ENCODE measurements at places on chromosomes 2 and 18. TPM values are rescaled to one million over a fixed set of nuclear protein-coding genes. Genes with fewer than 3 reads are reported as not detected.
A peak's percentile ranks its signal among the peaks of the same experiment; 100 is the strongest.

DNA sequence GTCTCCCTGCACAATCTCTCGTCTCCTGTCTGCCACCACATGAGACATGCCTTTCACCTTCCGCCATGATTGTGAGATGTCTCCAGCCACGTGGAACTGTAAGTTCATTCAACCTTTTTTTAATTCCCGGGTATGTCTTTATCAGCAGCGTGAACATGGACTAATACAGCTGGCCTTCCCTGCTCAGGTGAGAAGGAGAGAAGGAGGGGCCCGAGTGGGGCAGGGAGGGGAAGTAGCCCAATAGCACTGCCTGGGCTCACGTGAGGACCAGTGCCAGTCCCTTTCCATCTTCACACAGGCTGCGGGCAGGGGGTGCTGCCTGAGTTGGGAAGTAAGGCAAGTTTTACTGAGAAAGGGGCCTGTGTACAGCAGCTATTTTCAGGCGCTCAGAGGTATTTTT, 70.7 kb downstream of the CYB5A start:
- no peak for DNase-seq
- no peaks in the 10 kb centered on the region for H3K27me3 ChIP-seq
- peaks cover 7% of the 10 kb centered on the region for H3K4me1 ChIP-seq
- no peak overlapping the region for H3K4me3 ChIP-seq

- H3K36me3 ChIP-seq: no peaks in the 10 kb centered on the region
- H3K4me1 ChIP-seq: peaks cover 8% of the 10 kb centered on the region
- H3K27ac ChIP-seq: no peak overlapping the region
- H3K27me3 ChIP-seq: no peaks in the 10 kb centered on the region
- H3K4me3 ChIP-seq: no peak overlapping the region
These were observed 398.1 kb downstream of the TNS1 start for GRCh38 chr2:217604527-217605194.

The NABP1 gene
- 65.8 TPM for total RNA-seq

DNA sequence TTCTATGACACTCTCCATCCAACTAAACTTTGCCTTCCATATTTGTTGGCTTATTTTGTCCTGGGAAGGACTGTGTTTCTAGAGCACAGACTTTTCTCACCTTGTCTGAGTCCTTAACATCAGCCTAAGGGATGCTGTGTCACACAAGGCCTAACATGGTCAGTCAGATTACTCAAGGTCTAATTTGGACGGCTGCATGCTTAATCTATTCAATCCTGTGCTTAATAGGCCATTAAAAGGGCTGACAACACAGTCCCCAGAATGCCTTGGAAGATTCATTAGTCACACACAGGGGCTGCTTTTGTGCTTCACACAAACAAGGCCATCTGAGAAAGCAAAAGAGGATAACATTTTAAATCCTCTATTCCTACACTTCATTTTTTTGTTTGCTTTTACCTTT, 84.0 kb downstream of the DYNAP start:
- DNase-seq: no peak
- H3K27ac ChIP-seq: no peak overlapping the region
- no peak overlapping the region for H3K4me3 ChIP-seq
- H3K36me3 ChIP-seq: no peaks in the 10 kb centered on the region

- H3K4me1 ChIP-seq: no peaks in the 10 kb centered on the region
- no peak overlapping the region for H3K4me3 ChIP-seq
- H3K27ac ChIP-seq: no peak overlapping the region
These were observed 11.2 kb upstream of the NABP1 start for GRCh38 chr2:191666732-191667131.

- peak within 1 kb of the TSS; percentile 26 for H3K27ac ChIP-seq
- peak within 1 kb of the TSS; percentile 65 for H3K4me3 ChIP-seq
- DNase-seq: peak; percentile 87
- H3K4me1 ChIP-seq: peaks cover 5% of the 10 kb centered on the region
These were observed at the start of gene GNAL for GRCh38 chr18:11688972-11689668. Gene GNAL, plus strand, starts transcription at chr18:11689264. Its CDS starts 300 bp downstream, at chr18:11689564.

GRCh38 chr2:188850786-188851185, 123.4 kb upstream of the COL3A1 start:
- no peaks in the 10 kb centered on the region for H3K27me3 ChIP-seq
- no peaks in the 10 kb centered on the region for H3K36me3 ChIP-seq
- no peak overlapping the region for H3K4me3 ChIP-seq

DNA sequence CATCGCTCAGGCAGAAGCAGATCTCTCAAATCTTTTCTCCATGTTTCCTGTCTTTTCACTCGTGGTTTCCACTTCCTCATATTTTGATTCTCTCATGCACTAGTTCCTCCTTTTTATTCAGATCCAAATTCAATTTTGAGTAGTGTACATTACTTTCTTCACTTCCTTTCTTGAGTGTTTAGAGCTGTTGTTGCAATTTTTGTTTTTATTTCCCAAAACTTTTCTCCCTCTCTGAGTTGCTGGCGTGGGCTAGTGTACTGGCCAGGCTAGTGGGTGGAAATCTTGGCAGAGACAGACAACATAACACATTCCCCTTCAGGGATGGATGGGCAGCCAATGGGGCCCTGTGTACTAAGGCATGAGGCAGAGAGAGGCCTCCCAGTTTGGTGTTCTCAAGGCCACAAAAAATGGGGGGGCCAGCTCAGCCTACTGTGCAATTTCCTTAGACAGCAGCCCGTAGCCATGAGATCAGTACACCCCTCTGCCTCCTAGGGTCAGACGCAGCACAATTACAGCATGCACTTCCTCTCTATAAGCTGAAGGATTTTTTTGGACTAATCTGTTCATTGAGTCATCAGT, 145.1 kb upstream of the PID1 start:
- H3K4me3 ChIP-seq: no peak overlapping the region
- H3K27ac ChIP-seq: peak overlapping the region; percentile 53

GRCh38 chr18:61955644-61956043, 62.8 kb upstream of the RNF152 start:
- H3K27ac ChIP-seq: no peak overlapping the region
- no peaks in the 10 kb centered on the region for H3K27me3 ChIP-seq
- no peaks in the 10 kb centered on the region for H3K4me1 ChIP-seq
- H3K4me3 ChIP-seq: no peak overlapping the region

- no peaks in the 10 kb centered on the region for H3K36me3 ChIP-seq
- no peaks in the 10 kb centered on the region for H3K27me3 ChIP-seq
- H3K27ac ChIP-seq: no peak overlapping the region
- no peak overlapping the region for H3K4me3 ChIP-seq
These were observed 40.3 kb upstream of the FBXO11 start for GRCh38 chr2:47946593-47946992.

DNA sequence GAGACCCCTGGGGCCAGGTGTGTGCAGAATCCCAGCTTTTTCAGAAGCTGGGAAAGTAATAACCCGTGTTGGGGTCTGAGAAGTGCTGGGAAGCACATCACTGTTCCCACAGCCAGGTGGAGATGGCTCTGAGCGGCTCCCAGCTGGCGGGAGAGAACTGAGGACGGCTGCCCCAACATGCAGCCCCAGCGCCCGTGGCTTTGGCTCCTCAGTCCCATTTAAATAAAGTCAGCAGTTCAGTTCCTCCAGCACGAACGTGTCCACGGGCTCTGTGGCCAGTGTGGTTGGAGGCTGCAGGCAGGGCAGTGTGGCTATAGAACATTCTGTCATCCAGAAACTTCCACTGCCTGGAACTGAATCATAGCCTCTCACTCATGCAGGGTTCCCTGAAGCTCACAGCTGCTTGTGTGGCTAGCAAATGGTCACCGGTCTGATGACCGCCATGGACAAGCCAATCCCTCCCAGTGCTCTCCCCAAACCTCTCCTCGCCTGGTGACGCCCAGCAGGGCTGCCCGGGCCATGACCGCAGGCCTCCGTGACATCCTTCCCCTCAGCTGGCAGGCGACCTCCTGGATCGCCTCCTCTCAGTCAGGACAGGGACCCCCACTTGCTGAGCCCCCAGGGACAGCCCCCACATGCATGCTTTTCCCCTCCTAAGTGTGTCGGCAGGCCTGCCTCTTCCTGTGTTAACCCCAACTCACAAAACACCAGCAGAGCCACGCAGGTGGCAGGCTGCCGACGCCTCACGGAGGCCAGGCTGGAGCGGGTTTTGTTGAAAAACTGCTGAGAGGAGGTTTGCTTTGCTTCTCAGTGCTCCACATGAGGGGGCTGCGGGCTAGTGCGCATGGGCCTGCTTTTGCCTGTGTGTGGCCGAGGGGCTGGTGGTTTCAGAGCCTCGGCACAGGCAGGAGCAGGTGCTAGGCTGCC, 1.3 kb downstream of the RTP5 start:
- no peak overlapping the region for H3K4me3 ChIP-seq
- H3K4me1 ChIP-seq: no peaks in the 10 kb centered on the region
- no peak for DNase-seq
- no peaks in the 10 kb centered on the region for H3K27me3 ChIP-seq
- H3K27ac ChIP-seq: no peak overlapping the region

DNA sequence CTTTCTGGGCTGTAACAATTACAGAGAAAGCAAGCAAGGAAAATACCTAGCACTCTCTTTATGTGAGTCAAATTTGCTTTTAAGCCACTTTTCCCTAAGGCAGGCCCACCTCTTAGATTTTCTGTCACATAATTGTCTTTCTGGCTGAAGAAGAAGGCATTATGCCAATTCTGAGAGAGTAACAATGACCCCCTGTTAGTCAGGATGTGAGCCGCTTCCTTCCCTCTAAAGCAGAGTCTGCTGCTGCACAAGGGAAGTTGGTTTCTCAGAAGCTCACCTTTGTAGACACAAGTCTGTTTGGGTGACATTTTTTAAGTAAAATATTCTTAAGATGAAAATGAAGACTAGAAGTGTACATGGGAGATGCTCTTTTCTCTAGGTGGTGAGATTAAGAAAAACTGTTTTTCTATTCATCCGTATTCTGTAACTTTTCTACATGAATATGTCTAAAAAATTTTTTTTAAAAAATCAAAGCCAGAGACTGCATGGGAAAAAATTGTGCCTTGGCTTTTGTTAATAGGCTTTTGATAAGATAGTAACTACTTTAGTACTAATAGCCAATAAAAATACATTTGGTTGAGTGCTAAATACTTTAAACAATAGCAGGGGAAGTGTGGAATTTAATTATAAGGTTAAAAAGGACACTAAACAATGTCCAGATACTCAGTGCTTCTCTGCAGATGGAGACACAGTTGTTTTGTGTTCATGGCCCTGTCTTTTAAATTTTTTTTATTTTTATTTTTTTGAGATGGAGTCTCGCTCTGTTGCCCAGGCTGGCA, 33.4 kb upstream of the VPS54 start:
- H3K27ac ChIP-seq: no peak overlapping the region
- H3K4me1 ChIP-seq: peaks cover 7% of the 10 kb centered on the region
- H3K36me3 ChIP-seq: no peaks in the 10 kb centered on the region
- no peak overlapping the region for H3K4me3 ChIP-seq

DNA sequence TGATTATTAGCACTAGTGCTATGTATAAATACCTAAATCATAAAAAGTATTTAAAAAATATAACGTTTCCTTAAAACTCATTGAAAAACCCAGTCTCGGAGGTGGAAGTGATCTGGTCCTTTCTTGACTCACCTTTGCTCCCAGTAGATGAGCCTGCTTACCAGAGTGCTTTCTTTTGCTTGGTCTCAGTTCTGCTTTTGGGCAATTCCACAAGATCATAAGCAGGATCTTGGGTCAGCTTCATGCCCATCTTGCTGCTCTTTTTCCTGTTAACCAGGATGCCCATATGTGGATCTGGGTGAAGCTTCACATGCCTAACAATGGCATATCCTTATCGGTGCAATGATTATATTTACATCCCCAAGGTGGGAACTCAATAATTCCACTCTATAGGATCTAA, 332.1 kb upstream of the FAM98A start:
- H3K27ac ChIP-seq: no peak overlapping the region
- no peaks in the 10 kb centered on the region for H3K36me3 ChIP-seq
- H3K4me3 ChIP-seq: no peak overlapping the region
- no peak for DNase-seq
- no peaks in the 10 kb centered on the region for H3K4me1 ChIP-seq
- no peaks in the 10 kb centered on the region for H3K27me3 ChIP-seq

DNA sequence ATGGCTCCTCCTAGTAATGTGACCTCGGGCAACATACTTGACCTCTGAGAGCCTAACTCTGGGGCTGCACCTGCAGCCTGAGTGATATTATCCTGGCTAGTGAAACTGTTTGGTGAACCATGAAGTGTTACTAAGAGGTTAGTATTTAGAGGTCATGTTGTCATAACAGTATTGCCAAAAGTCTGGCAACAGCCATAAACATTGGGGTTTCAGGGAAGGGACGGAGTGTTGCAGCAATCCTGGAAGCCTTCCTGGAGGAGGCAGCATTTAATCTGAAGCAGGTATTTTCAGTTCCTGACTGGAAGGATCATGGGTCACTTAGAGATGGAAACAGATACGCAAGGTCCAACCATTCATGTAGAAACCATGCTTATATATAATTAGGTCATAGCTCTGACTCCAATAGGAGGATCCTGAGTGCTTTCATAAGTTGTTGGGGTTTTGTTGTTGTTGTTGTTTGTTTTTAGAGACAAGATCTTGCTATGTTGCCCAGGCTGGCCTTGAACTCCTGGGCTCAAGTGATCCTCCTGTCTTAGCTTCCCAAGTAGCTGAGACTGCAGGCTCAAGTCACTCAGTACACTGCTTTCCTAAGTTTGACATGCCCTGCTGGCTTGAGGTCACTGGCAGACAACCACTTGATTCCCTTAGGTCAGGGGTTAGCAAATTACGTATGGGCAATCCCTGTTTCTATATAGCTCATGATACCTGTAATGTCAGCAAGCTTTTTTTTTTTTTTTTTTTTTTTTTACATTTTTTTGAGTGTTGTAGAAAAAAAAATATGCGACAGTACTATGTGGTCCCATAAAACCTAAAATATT, 21.5 kb downstream of the GPR39 start:
- H3K27ac ChIP-seq: no peak overlapping the region
- H3K36me3 ChIP-seq: no peaks in the 10 kb centered on the region
- no peak overlapping the region for H3K4me3 ChIP-seq

DNA sequence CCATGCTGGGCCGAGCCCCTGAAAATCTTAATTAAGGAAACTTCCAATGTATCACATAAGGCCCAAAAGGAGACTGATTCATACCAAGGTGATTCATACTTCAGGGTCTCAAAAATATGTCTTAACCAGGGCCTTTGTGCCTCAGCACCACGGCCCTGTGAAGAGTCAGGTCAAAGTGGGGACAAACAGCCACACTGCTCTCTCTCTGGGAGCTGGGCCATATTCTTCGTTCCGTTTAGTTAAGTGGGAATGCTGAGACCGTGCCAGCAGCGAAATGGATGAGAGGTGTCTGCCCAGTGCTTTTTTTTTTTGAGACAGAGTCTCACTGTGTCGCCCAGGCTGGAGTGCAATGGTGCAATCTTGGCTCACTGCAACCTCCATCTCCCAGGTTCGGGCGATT, 9.3 kb upstream of the PTMA start:
- no peaks in the 10 kb centered on the region for H3K36me3 ChIP-seq
- H3K27ac ChIP-seq: no peak overlapping the region
- H3K4me3 ChIP-seq: no peak overlapping the region

DNA sequence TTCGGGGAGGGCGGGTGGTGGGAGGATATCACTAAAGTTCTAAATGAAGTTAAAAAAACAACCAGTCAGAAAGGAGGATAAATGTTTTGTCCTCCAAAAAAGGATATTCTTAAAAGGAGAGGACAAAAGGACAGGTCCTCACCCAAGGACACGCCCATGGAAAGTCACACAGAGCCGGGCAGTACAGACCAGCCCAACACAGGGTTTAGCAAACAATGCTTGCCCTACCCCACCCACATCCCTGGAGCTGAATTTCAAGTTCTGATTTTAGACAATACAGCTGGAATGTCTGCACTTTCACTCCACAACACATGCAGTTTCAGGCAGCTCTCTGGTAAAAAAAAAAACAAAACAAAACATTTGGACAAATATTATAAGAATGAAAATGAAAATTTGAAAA, 67.9 kb downstream of the SLC9A4 start:
- no peaks in the 10 kb centered on the region for H3K27me3 ChIP-seq
- H3K4me3 ChIP-seq: no peak overlapping the region
- H3K36me3 ChIP-seq: no peaks in the 10 kb centered on the region
- no peaks in the 10 kb centered on the region for H3K4me1 ChIP-seq
- H3K27ac ChIP-seq: no peak overlapping the region

The LRPPRC gene
- total RNA-seq: 114 TPM

GRCh38 chr2:8520791-8521344, 161.0 kb upstream of the ID2 start:
- no peak for DNase-seq
- no peak overlapping the region for H3K27ac ChIP-seq
- H3K36me3 ChIP-seq: no peaks in the 10 kb centered on the region
- H3K4me3 ChIP-seq: no peak overlapping the region
- H3K4me1 ChIP-seq: peaks cover 9% of the 10 kb centered on the region
